ENCODE measurements at places on chromosomes 5 and 9.

DNA sequence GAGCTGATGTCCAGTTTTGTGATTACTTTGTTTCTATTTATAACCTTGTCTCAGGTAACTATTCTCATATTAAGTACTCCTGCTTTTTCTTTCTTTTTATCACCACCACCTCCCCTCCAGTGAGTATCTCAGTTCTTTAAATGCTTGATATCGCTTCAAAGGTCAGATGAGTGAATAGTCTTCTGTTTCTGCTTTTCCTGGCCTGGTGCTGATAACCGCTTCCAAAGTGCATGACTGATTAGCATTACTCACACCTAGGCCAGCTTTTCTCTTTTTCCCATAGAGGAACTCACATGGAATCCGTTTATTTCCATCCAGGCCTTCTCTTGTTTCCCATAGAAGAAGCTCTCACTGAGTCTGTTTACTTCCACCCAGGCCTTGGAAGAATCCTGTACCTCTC lies 3.2 kb downstream of the SLC36A1 start:
- no peak for DNase-seq

DNA sequence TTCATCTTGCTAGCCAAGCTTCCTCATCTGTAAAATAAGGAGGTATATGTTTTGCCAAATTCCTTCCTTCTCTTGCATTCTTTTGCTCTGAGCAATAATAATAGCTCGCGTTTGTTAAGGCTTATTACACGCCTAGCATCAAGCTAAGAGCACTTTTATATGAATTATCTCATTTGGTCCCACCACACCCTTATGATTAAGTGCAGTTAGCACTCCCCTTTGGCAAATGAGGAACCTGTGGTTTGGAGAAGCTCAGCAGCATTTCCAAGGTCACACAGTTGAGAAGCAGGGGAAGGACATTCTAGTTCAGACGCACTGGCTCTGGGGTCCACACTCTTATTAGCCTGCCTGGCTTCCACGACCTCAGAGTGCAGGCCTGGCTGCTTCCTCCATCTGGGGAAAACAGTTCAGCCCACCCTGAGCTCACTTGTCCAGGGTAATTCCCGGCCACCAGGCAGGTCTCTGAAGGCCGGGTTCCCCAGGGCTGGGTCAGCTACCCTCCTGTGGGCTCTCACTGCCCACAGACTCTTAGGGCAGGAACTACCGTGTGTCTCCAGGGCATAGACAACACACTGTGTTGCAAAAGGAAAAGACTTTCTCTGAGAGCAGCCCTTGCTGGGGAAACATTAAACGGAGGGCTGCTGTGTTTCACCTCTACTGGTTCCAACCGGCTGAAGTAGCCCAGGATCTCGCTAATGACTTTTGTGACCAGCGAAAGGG lies 9.9 kb upstream of the FBP1 start:
- DNase-seq, result no peak

GRCh38 chr9:137227054-137227852 lies at the start of gene RNF224:
RNF224 (plus strand) TSS chr9:137227502; CDS start chr9:137228336, 834 bp downstream.
- DNase-seq, result peak; percentile 89

GRCh38 chr5:9062873-9063272 lies 483.0 kb downstream of the SEMA5A start:
- DNase-seq, result no peak

GRCh38 chr5:36743891-36744772 lies 132.4 kb upstream of the NIPBL start:
- no peak for DNase-seq

- no peak for DNase-seq
Measured at GRCh38 chr9:136696502-136696901, 9.2 kb upstream of the AGPAT2 start.

GRCh38 chr9:99201603-99202002 lies 20.1 kb downstream of the ALG2 start:
- no peak for DNase-seq

- DNase-seq, result no peak
Measured at GRCh38 chr5:118430076-118430475, 558.3 kb downstream of the DTWD2 start.

DNA sequence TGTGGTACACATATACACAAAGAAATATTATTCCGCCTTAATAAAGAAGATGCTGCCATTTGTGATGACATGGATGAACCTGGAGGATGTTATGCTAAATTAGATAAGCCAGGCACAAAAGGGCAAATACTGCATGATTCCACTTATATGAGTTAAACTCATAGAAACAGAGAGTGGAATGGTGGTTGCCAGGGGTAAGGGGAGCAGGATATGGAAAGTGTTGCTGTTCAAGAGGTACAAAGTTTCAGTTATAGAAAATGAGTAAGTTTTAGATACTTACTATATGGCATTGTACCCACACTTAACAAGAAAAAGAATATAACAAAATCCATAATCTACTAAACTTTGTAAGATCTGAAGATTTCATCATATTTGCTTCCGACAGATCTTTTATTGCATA lies 252.2 kb downstream of the SYK start:
- peak; percentile 10 for DNase-seq

DNA sequence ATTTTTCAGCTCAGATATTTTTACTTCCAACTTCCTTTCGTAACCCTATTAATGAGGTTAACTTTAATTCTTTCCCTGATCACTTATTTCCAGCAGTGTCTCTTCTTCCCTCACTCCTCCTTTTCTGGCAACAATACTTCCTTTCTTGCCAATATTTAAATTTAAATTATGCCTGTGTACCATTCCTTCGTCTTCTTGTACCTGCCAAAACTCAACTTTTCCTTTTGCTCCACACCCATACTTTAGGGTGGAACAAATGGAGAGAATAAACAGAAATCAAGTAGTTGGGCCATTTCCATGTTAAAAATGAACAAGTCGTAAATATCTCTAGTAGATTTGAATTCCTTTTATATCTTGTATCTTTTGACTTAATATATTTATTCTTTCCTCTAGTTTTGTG lies 66.0 kb downstream of the FER start:
- no peak for DNase-seq

- DNase-seq, result no peak
Measured at GRCh38 chr5:61279725-61280124, 52.3 kb upstream of the ZSWIM6 start.

GRCh38 chr5:137206030-137206715 lies 293.0 kb downstream of the SPOCK1 start:
- no peak for DNase-seq

DNA sequence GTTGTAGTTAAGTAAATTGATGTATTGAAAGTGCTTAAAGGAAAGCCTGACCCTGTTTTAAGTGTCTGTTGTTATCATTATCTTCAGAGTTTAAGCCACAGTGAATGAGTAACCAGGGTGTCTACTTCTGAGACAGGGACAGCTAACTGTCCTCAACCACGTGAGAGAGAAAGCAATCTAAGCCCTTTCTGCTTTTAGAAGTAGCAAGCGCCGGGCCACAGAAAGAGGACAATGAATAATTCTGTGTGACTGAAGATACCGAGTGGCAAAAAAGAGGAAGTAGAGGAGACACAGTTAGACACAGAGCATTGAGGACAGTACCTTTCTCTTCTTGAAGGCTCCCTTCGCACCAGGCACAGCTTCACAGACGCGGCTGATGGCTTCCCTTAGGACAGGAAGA lies 86.3 kb downstream of the S1PR3 start:
- DNase-seq, result no peak

DNA sequence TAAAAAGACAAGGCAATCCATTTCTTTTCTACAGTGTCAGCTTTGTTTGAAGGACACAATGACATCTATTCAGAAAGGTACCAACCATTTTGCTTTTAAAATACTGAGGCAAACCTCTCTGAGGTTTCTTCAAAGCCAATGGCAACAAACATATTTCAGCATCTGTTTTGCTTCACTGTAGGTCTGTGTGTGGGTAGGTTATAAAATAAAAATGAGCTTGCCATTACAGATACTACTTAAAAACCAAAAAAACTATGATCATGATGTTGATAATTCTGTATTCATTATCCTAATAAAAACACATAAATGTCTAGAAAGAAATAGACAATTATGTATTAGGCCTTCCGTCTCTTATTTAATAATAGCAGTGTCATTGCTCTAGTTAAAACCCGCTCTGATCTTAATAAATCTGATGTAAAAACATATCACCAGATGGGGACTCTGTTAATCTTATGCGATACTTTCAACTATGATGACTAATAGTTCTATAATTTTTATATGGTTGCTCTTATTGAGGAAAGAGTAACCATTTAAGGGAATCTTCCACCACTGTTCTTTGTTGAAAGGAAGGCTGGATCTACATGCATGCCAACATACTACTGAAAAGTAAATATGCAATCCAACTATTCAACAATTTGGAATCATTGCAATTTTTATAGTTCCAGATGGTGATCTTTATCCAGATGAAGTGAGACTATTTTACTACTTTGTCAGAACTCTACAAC lies 647.2 kb downstream of the PDE4D start:
- DNase-seq, result no peak

DNA sequence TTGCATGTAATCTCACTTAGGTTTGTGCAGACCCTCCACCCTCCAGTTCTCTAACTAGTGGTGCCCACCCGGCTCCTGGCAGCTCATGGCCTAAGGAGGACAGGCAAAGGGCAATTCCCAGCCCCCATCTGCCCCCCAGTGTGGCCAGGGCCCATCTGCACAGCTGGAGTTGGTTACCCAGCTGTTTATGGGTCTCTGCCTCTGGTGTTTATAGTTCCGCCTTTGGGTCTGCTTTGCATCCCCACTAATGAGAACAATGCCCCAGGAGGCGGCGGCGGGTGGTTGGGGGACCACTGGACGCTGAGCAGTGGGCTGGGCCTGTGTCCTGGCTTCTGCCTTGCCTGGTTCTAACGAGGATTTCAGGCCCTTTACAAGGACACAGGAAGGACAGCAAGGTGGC lies 62.4 kb downstream of the NDST1 start:
- no peak for DNase-seq

DNA sequence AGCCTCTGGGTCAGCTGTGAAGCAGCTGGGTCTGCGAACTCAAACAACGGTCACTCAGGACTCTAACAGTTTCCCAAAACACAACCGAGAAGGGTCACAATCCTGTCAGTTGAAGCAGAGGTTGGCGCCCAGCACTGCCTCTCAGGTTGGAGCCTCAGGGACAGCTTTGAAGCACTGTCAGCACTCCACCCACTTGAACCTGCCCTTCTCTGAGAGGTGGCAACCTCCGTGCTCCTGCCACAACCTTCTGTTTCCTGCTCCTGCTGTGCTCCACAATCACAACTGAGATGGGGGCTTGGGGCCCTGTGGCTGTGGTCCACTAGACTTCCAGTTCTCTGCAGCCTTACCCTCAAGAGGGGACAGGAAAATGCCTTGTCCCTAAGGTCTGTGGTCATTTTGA lies 21.7 kb upstream of the LCP2 start:
- peak; percentile 8 for DNase-seq

DNA sequence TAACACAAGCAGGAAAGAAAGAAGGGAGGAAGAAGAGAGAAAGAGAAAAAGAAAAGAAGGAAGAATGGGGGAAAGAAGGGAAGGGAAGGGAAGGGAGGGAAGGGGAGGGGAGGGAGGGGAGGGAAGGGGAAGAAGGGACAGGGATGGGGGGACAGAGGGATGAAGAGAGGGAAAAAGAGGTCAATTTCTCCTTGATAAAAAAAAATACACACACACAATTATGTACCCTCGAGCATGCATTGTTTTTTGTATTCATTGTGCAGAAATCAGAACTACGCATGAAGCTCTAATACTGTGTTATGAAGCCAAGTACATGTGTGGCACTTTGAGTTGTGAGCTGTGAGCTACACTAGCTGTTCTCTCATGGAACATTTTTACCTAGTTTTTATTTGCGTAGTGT lies 274.9 kb upstream of the CDH18 start:
- no peak for DNase-seq

GRCh38 chr5:14528115-14528514 lies 53.5 kb upstream of the OTULINL start:
- no peak for DNase-seq

DNA sequence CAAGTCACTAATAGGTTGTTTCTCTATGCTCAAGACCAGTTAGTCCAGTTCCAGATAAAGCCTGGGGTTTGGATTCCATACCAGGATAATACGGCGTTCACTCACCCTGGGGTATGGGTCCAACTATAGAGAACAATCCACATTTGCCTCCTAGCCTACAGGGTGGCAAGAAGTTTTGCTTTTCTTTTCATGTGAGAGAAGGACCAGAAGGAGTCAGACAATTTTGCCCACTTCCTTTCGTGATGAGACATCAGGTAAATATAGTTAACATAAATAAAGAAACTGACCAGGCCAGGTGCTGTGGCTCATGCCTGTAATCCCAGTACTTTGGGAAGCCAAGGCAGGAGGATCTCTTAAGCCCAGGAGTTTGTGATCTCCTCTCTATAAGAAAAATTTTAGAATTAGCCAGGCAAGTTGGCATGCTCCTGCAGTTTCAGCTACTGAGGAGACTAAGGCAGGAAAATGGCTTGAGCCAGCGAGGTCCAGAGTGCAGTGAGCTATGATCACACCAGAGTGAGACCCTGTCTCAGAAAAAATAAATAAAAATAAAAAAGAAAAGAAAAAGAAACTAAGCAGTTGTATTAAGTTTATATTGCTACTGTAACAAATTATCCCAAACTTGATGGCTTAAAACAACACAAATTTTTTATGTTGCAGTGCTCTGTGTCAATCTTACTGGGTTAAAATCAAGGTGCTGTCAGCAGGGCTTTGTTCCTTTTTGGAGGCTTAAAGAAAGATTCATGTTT lies 7.5 kb upstream of the REEP5 start:
- DNase-seq, result no peak

DNA sequence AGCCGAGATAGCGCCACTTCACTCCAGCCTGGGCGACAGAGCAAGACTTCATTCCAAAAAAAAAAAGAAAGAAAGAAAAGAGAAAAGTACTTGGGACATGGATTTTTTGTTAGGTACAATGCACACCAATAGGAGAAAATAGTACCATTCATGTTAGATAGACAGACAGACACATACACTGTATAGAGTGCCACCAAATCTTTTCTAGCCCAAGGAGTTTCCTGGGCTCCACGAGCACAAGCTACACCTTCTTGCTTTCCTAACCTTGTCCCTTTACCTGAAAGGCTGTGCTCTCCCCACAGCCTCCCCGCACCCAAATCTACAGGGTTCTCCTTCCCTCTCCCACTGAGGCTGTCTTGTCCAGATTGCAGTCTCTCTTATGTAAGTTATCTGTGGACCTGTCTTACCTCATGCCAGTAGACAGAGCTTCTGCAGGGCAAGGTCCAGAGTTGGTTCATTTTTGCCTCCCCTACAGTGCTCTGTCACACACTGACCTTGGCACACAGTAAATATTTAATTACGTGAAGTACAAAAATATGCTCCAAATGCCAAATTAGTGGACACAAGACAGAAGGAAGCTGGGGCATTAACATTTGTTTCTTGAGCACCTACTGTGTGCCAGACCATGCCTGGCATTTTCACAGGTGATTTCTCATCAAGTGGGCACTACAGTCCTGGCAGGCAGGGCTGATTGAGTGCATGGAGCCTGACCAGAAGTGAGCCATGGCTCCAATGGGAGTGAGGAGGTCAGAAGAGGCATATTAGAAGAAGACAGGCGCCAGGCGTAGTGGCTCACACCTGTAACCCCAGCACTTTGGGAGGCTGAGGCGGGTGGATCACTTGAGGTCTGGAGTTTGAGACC lies 5.9 kb downstream of the ALAD start:
- no peak for DNase-seq

- DNase-seq, result no peak
Measured at GRCh38 chr5:133896873-133897272, 71.6 kb downstream of the C5orf15 start.

- DNase-seq, result no peak
Measured at GRCh38 chr5:81884871-81885270, 87.0 kb upstream of the ATG10 start.

GRCh38 chr5:90844931-90845330 lies 286.3 kb downstream of the ADGRV1 start:
- no peak for DNase-seq
